ENCODE measurements at places on chromosomes 4 and X.

- no peak for DNase-seq
Measured at GRCh38 chr4:99625369-99625768, 32.3 kb downstream of the C4orf54 start.

DNA sequence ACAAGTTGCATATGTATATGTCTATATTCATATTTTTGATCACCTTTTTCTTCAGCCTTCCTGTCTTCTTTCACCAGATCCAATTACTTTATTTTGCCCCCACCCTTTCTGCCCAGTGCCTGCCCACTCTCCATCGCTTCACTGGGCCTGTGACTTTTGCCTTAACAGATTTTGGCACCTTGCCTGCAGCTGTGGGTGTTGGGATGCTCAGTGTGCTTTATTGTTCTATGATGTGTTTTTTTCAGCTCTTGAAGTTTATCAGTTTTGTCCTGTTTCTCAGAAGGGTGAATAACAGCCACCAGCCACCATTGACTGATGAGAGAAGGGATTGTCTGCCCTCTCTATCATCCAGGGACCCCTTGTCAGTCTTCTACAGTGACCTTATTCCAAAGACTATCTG lies 77.2 kb upstream of the GALNT7 start:
- DNase-seq, result no peak

- no peak for DNase-seq
Measured at GRCh38 chrX:149853925-149854324, 27.1 kb upstream of the MAGEA8 start.

- DNase-seq, result no peak
Measured at GRCh38 chrX:19912-20571, 261.1 kb upstream of the PLCXD1 start.

GRCh38 chr4:123661080-123661737 lies 264.6 kb downstream of the SPRY1 start:
- no peak for DNase-seq

- DNase-seq, result no peak
Measured at GRCh38 chrX:104568304-104568915, 2.4 kb downstream of the IL1RAPL2 start.

DNA sequence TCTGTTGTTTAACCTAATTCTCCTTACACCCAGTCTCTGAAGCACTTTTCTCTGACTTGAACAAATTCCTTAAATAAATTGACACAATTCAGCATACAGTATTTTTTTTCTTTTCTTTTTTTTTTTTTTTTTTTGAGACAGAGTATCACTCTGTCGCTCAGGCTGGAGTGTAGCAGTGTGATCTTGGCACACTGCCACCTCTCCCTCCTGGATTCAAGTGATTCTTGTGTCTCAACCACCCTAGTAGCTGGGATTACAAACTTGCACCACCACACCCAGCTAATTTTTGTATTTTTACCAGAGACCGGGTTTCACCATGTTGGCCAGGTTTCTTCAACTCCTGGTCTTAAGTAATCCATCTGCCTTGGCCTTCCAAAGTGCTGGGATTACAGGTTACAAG lies 1498.1 kb upstream of the PCDH10 start:
- no peak for DNase-seq

DNA sequence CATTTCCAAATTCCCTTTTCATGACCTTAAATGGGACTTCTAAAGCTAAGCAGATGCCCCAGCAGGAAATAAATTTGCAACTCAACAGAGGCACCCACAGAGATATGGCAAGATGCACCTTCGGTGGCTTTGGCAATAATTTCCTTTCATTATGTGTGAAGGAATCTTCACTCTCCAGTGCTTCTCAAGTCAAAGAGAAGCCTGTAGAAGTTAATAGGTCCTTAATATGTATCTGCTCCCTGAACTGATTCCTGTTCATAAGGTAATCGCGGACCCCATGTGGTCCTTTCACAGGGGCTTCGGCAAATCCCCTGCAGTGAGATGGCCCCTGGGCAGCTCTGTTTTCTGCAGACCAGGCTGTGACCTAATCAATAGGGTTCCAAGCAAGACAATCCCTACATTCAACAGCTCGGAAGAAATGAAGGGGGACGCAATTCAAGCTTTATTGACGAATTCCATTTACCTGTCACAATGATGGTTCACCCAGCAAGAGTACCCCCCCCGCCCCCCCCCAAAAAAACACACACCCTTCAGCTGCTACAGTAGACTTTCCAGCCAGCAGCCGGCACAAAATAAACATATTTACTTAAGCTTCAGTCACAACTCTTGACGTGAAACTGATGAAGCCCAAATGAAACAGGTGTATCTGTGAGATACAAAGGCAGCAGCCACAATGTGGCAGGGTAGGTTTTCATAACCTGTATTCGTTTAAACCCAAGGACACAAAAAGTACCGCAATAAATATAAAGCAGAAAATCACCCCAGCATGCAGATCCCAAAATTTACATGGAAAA lies 35.3 kb downstream of the FAT1 start:
- no peak for DNase-seq

- no peak for DNase-seq
Measured at GRCh38 chrX:102154900-102155805, 624 bp downstream of the BEX5 start.

- no peak for DNase-seq
Measured at GRCh38 chr4:93879919-93880318, 51.4 kb downstream of the ATOH1 start.

DNA sequence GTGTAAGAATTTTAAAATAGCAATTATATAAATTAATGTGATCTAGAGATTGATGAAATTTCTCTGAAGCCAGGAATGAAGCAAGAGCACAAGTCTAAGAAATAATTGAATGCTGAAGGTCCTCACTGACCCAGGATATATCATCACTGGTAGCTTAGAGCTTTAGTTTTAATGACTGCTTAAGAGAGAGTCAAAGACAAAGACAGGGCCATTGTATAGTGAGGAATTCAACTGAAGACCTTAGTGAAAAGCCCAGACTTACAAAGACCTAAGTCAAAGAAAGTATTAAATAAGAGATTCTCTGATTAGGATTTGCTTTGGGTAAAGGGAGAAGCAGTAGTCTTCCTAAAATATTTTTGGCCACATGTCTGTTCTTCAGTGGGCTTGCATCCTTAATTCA lies 26.0 kb upstream of the IL15 start:
- no peak for DNase-seq

DNA sequence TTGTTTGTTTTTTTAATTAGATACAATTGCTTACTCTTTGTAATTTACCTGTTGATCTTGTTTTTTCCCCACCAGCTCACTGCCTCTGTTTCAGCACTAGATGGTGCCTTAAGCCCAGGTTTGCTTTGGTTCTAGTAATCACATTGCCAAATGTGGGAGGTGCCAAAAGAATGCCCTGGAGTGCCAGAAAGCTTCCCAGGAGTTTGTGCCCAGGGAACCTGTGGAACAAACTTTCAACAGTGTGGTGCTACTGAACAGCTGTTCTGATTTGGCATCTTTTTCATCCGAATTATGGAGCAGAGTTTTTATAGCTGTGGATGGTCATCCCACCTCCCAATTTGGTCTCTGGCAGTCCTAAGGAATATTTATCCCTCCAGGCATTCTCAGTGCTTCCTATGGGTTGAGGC lies 1000.7 kb downstream of the STIM2 start:
- no peak for DNase-seq

GRCh38 chr4:71474731-71475130 lies 135.9 kb downstream of the SLC4A4 start:
- DNase-seq, result no peak

- no peak for DNase-seq
Measured at GRCh38 chr4:128660361-128661215, 148.9 kb upstream of the JADE1 start.

GRCh38 chrX:154486052-154486395 lies 391 bp downstream of the UBL4A start:
- no peak for DNase-seq

DNA sequence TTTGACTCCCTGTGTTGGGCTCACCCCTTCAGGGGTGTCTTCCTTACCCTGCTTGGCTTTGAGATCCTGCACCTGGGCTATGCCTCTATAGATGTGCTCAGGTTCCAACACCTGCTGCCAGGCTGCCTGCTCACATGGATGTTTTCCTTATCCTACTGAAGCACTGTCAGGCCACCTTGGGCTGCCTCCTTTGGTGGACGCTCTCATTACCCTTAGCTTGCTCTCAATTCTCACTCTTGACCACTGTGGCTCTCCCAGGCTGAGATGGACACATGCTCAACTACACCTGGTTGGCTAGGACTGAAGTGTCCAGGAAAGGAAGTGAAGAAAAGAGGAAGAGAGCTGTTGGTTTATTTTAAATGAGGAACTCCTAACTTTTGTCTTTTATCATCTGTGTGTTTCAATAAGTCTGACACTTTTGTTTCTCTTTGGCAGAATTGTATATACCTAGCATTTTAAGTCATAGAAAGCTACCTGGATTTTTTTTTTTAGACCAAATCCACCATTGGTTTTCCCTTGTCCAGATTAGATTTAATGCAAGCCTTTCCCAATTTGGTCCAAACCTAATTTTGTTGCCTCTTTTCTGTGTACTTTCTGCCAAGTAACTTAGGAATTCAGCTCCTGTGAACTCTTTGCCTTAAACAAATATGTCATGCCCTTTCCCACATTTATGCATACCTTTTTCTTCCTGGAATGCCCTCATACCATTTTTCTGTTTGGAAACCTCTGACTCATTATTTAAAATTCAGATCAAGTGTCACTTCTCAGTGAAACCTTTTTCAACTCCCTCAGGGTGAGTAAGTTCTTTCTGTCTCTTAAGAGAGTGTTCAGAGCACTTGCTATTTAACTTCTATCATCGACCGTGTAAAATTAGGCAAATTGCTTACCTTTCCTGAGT lies 175.8 kb downstream of the GC start:
- DNase-seq, result no peak

- DNase-seq, result no peak
Measured at GRCh38 chr4:151665022-151665784, 95.6 kb downstream of the GATB start.

DNA sequence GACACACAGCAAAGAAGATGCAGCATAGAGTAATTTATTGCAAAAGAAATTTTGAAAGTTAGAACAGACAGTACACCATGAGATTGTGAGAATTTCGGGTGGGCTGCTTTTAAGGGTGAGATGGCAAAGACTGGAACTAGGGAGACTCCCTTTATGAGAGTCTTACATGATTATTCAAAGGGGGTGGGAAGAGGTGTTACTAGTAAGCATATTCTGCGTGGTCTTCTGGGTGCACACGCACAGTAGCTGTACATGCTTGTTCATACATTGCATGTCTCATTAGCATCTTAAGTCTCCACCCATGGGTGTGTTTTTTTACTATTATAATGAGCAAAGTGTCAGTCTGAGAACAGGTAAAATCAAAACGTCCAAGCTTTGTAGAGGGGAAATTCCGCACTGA lies 49.4 kb upstream of the USP38 start:
- DNase-seq, result no peak

DNA sequence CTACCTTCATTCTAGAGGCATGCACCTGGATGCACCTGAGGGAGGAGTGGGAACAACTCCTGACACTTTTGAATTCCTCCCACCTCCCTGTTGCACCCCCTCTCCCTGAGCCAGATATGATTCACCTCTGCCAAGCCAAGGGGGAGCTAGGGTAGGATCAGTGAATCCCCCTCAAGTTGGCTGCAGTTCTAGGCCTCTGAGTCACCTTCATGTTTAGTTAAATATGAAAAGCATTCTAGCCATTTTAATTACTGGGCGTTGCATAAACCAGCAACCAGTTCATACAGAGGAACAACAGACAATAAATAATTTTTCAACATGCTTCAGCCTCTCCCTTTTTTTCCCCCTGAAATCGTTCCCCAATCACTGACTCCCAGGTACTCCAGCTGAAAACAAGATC lies 1440.2 kb downstream of the ADGRL3 start:
- DNase-seq, result no peak

DNA sequence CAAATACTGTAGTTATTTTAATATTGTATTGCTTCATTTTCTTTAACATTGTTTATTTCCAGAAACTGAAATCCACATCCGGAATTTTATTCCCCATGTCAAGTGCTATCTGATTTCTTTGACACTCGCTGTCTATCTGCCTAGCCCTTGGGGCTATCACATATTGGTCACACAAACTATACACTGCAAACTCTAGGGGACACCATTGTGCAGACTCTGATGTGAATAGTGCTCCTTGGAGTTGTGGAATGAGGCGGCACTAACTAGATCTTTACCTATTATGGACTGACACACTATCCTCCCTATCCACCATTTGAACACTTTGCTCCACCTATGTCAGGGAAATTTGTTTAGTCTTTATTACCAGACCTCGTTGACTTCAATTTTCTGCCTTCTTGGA lies 534.5 kb downstream of the GLUD2 start:
- DNase-seq, result no peak

DNA sequence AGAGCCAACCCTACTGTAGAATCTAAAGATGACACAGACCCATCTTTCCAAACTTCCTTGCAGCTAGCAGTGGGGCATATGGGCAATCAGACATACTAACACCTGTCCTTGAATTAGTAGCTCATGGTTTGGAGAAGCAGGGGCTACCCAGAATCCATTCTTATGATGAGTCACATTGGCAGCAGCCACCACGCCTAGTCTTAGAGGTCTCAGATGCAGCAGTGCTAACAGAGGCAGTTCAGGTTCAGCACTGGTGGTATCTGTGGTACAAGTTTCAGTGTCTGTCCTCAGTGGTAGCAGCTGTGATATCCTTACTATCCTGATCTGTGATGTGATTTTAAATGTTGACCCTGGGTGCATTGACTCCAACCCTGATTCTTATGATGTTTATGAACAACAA lies 68.1 kb downstream of the FRMPD4 start:
- no peak for DNase-seq

DNA sequence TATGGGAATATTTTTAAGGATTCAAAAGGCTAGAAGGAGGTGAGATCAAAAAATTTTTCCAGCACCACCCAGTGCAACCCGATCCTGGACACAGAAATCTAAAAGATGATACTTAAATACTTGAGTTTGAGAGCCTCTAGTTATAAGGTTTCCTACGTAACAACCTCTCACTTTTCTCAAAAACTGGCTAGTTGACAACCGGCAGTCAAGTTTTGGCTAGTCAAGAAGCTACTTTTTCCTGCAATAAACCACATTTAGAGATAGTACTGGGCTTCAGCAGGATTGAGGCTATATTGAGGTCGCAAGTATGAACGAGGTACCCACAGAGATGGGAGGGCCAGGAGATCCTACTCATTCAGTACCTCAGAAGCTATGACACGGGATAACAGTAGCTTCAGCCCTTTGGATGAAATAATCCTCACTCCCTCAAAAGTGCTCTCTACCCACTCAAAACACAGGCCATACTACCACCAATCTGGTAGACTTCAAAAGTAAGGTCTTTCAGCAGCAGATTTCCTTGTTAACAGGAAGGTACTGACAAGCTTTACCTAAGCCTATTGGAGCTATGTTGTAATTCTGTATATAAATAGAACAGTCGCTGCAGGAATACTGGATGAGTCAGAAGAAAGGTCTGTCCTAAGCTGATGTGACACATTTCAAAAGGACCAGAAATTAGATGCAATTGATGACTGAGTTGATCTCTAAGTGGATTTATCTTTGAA lies 1.5 kb upstream of the TSPAN5 start:
- no peak for DNase-seq

Measured in stimulated activated CD8-positive, alpha-beta memory T cell treated with anti-CD3 and anti-CD28 coated beads, Interleukin-7, amount 100 ng/mL, for 4 hours (primary cell).